Sigmoid colon (tissue), 7 donors: ENCODE measurements at places on chromosomes 13 and 19. TPM values are rescaled to one million over a fixed set of nuclear protein-coding genes. Genes with fewer than 3 reads are reported as not detected.

Gene ZNF573
- 7.5 TPM for total RNA-seq

Gene CEACAM3
- not detected for total RNA-seq

Gene FFAR3
- 1.4 TPM for total RNA-seq

DNA sequence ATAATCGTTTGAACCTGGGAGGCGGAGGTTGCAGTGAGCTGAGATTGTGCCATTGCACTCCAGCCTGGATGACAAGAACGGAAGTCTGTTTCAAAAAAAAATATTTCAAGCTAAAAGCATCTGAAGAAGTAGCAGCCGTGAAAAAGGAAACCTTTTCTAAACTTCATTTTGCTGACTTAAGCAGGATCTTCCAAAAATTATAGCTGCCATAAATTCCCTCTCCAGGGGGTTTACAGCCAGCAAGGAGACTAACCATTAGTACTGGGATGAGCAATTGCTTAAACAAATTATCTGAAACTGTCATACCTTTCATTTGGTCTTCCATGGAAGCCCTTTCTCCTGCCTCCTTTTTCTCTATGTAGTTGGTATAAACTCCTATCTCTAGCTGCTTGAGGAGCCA is 69.9 kb upstream of the TSC22D1 start:
- no peak for DNase-seq

- peak; percentile 50 for DNase-seq
Observed at GRCh38 chr19:54254195-54254906, 2.7 kb downstream of the LILRB5 start.

DNA sequence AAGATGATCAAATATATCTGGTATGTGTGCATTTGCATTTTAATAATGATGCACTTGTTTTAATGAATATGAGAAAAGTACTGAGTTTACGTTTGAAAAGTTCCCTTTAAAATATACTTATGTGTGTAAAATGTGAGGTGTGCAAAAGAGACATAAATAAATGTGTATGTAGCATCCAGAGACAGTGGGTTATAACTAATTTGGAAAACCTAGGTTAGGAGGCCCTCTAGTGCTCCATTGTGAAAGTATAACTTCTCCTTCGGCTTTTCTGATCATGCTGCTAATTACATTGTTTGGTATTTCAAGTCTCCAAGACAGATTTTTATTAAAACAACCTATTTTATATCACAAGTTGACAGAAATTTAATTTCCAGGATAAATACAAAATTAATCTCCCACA is 30.1 kb downstream of the SCEL start:
- no peak for DNase-seq

DNA sequence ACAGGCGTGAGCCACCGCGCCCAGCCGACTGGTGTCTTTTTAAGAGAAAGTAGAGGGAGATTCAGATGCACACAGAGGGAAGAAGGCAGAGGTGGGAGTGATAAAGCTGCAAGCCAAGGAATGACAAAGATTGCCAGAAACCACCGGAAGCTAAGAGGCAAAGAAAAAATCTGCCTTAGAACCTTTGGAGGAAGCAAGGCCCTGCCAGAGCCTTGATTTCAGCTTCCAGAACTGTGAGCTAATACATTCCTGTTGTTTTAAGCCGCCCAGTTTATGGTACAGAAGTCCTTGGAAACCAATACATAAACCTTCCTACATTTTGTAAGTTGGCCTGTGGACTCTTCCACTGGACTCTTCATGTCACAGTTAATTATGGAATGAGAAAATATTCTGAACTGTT is 71.7 kb upstream of the SOX21 start:
- DNase-seq, result no peak

- no peak for DNase-seq
Observed at GRCh38 chr13:25440061-25440460, 68.3 kb downstream of the ATP8A2 start.

DNA sequence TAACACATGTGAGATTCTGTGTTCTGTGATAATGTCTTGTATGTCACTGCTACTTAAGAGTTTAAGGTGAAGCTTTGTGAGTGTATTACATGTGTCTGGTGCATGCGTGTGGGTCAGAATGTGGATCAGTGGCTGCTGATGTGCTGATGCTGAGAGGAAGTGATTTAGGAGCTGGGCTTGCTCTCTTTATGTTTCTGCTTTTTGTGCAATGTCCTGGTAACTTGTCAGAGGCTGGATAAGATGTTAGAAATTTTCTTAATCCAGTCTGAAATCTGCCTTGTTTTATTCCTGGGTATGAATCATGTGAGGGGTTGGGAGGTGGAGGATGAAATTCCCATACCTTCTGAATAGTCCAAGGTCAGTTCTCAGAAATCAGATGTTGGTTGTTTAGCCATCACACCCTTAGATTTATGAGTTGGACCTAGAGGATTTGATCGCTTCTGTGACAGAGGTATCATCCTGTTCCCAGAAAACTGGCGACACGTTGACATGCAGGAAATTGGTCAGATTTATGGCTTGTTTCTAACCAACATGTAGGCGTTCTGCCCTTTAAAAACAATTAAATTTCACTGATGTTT is 24.5 kb upstream of the CXCL17 start:
- DNase-seq, result no peak

GRCh38 chr19:33734913-33735312 is 61.8 kb upstream of the KCTD15 start:
- no peak for DNase-seq

- DNase-seq, result no peak
Observed at GRCh38 chr19:19849056-19849455, 16.6 kb upstream of the ZNF253 start.

GRCh38 chr13:92950771-92951170 is 275.8 kb upstream of the GPC6 start:
- DNase-seq, result no peak

DNA sequence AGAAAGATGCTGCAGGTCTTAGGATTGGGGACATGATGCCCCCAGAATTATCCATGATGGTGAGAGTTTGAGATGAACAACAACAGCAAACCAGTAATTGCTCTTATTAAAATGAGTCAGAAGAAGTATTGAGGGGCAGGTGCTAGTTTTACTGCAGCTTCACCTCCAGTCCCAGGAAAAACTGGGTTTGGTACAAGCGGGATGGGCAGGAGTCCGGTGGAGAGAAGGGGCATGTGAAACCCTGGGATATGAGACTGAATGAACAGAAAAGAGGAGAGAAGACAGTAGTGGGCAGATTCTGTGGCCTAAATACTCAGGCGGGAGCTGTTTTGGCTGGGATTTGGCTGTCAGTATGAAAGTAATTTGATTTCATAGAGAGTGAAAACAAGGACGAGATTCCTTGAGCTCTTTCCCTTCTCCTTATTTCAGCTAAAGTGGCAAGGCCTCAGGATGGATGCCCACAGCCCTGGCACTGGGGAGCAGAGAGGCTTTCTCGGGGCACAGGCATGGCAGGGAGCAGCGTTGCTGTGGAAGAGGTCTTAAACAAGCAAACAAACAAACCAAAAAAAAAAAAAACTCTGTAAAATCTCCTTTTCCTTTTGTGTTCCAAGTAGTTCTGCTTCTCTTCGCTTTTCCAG is 30.7 kb downstream of the NFIX start:
- DNase-seq, result no peak

DNA sequence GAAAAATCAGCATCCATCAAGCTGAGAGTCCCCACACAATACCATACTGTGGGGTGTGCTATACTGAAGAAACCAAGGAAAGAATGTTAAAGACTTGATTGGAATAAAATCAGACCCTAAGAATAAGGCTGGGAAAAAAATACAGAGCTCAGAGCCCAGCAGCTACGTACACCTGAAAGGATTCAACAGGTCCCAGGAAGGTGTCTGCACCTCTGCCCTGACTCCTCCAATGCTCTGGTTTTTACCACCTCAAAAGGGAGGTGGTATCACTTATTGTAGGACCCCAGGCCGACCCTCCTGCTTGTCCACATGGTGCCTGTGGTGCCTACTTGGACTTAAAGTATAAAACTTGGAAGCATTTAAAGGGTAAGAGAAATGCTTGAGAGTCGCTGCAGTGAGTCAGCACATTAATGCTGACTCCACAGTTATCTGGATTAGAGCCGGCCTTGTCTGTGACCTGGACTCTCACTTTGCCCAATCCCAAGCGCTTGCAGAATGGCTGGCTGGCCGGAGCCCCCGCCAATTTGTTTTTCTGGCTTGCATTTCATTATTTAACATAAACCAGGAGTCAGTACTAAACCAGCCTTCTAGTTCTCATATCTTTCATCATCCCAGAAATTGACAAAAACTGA is 110.1 kb downstream of the FGF14 start:
- DNase-seq, result no peak

- DNase-seq, result no peak
Observed at GRCh38 chr13:48110132-48110868, 15.4 kb upstream of the MED4 start.

DNA sequence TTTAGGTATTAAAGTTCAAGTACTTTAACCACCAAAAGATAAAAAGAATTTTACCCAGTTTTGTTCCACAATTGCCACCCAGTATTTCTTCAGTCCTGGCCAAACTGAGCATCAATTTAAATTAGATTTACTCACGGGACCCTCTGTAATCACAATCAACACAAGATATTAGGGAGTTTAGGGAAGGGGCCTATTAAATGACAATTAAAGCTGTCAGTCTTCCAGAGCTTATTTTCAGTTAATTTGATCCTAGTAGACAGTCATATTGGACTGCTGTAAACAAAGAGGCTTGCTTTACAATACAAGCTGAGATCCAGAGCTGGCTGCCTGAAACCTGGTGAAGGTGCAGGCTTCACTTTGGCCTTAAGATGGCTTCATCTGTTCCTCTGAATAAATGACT is 321.2 kb upstream of the NBEA start:
- DNase-seq, result no peak

- DNase-seq, result no peak
Observed at GRCh38 chr13:30581582-30581981, 36.1 kb upstream of the USPL1 start.

DNA sequence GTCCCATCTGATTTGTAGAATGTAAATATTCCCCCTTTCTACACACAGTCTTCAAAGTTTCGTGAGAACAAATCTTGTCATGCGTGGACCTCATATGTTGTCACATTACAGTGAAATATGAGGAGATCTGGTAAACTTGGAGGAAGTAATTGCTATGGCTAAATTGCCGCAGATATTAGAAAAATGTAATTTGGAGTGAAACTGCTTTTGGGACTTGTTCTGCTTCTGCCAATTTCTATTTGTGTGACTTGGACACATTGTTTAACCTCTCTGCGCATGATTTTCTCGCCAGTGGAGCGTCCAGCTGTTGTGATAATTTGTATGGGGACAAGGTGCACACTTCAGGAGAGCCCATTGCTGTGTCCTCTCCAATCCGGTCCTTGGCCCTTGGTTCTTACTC is 693.1 kb upstream of the SLC10A2 start:
- no peak for DNase-seq

DNA sequence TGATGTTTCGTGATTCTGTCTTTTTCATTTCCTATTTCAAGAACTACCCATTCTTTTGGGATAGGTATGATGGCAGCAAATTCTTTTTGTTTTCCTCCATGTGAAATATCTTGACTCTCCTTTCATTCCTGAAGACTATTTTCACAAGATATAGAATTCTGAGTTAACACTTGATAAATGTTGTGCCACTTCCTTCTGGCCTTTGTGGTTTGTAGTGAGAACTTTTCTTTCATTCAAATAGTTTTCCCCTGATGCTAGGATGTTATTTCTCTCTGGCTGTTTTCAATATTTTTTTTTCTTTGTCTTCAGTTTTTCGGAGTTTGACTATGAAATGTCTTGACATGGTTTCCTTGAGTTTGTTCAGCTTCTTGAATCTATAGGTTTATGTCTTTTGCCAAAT is 8.3 kb upstream of the TUBGCP3 start:
- DNase-seq, result no peak

GRCh38 chr19:28971049-28971448 is 241.9 kb downstream of the UQCRFS1 start:
- DNase-seq, result no peak

GRCh38 chr13:101398191-101398590 is 18.1 kb downstream of the NALCN start:
- no peak for DNase-seq

- no peak for DNase-seq
Observed at GRCh38 chr13:51327961-51328360, 11.5 kb upstream of the SERPINE3 start.

DNA sequence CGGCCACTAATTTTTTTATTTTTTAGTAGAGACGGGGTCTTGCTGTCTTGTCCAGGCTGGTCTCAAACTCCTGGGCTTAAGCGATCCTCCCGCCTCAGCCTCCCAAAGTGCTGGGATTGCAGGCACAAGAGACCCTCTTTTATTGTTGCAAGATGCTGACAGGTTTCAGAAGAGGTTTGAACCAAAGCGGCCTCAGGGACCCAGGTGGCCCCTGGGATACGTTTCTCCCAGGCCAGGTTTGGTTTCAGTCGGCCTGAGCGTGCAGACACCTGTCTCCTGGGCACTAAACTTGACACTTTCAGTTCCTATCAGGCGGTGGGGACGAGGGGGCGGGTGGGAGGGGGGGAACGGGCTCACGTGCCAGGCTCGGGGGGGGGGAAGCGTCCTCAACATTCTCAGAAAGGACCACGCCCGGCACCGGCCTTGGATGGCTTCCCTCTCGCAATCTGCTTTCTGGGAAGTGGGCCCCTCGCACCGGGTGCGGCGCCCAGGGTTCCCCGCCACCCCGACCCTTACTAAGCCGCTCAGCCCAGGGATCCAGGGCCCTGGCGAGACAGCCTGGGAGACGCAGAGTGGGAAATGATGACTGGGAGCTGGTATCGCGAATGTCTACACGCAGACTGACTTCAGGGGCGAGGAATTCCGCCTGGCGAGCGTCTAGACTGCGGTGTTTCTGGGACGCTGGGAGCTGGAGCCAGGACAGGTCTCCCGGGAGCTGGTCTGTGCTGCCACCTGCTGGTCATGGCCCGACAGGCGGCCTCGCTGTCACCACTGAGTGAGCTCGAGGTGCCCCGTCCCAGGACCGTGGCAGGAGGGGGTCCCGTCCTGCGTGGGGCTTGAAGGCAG is 91.6 kb downstream of the GNG7 start:
- peak; percentile 96 for DNase-seq

DNA sequence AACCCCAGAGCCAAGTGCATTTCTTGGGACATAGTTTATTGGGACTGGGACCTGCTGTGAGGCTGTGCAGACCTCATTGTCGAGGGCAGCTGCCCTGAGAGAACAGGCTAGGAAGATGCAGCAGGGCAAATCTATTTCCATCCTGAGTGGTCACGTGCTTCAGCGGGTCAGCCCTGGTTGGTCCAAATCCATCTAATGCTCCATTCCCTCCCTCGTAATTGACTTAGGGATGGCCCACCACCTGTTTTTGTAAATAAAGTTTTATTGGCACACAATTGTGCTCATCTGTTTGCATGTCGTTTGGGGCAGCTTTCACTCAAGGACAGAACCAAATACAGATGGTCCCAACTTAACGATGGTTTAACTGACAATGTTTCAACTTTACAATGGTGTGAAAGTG is 75.5 kb upstream of the ADGRE5 start:
- no peak for DNase-seq

GRCh38 chr19:5811117-5811516 is 6.2 kb downstream of the NRTN start:
- DNase-seq, result no peak
